Gastroesophageal sphincter (tissue), 4 donors: ENCODE measurements at places on chromosomes 4 and X. TPM values are rescaled to one million over a fixed set of nuclear protein-coding genes. Genes with fewer than 3 reads are reported as not detected.

GRCh38 chrX:10110984-10111363 is 45.8 kb upstream of the CLCN4 start:
- no peak for ATAC-seq

DNA sequence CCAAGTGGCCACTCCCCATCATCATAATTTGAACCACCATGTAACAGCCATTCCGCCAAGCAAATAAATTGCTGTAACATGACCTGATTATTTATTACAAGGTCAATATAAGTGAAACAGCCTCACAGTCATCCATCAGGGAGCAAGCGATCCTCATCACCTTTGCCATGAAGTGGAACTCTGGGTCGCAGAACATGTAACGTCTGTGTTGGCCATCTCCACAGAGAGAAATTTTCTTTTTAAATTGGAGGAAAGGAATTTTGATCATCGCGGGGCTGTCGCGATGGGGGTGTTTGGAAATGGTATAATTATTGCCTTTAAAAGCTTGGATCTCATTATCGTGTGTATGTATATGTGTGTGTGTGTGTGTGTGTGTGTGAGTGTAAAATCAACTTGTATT is 90.2 kb downstream of the SHOX start:
- no peak for ATAC-seq

DNA sequence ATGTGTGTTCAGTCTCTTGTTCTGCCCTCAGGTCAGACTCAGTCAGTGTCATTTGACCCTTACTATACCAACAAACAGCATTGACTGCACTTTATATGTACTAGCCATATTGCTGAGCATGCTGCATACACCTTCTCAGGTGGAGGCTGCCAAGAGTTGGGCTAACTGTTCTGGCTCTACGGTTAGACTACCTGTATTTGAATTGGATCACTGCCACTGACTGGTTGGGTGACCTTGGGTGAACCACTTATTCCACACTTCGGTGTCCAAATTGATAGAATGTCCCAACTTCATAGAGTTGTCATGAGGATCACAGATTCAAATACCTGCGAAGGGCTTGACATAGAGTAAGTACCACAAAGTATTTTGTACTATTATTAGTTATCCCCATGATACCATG is 91.2 kb upstream of the GPR50 start:
- no peak for ATAC-seq

- ATAC-seq = no peak
These were observed 19.6 kb downstream of the ATP2B3 start for GRCh38 chrX:153537080-153537479.

DNA sequence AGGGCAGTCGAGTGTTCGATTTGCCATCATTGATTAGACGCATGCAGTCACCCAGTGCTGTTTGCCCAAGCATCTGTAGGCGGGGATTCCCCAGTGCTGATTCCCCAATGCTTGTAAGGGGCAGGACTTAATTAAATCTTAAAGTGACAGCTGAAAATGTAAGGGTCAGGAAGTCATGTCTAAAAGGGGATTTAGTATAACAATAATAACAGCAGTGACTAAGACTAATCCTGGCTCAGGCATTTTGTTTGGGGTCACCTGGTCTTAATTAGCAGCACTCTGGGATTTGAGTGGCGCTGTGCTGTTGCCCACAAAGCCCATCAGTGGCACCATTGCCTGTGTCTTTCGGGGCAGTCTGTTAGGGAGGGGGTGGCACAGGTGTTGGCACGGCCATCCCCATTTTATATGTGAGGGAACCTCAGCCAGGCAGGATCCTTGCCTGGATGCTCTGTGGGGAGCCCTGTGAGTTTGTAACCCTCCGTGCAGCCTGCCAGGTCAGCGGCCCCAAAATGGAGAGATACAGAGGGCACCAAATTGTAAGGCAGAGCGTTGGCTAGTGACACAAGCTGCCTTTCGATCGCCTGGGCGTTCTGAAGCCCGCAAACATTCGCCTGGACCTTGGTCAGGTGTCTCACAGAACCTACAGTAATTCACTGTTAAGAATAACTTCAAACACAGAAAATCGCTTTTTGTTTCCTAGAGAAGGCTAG is 146.7 kb downstream of the TBL1X start:
- no peak for ATAC-seq

- no peak for ATAC-seq
These were observed 32.9 kb downstream of the STIM2 start for GRCh38 chr4:26893491-26893890.

GRCh38 chrX:125003746-125004446 is 315.8 kb upstream of the TEX13C start:
- ATAC-seq = no peak

GRCh38 chr4:52076731-52077130 is 25.6 kb downstream of the SPATA18 start:
- no peak for ATAC-seq

DNA sequence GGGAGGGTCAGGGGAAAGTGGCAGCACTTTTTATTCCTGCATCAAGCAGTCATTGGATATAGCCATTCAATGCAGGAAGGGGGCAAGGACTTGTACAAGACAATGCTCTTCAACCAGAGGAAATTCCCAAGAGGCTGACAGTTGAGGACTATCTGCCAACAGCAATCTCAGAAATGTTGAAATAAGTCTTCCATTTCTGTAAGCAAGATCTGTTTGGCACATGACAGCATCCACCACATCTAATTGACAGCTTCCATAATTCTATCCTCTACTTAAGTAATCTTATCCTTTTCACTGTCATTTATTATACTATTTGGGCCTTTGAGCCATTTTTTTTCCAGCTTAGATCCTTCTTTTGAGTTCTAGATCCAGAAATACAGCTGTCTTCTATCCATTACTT is 110.7 kb downstream of the CFAP299 start:
- no peak for ATAC-seq

DNA sequence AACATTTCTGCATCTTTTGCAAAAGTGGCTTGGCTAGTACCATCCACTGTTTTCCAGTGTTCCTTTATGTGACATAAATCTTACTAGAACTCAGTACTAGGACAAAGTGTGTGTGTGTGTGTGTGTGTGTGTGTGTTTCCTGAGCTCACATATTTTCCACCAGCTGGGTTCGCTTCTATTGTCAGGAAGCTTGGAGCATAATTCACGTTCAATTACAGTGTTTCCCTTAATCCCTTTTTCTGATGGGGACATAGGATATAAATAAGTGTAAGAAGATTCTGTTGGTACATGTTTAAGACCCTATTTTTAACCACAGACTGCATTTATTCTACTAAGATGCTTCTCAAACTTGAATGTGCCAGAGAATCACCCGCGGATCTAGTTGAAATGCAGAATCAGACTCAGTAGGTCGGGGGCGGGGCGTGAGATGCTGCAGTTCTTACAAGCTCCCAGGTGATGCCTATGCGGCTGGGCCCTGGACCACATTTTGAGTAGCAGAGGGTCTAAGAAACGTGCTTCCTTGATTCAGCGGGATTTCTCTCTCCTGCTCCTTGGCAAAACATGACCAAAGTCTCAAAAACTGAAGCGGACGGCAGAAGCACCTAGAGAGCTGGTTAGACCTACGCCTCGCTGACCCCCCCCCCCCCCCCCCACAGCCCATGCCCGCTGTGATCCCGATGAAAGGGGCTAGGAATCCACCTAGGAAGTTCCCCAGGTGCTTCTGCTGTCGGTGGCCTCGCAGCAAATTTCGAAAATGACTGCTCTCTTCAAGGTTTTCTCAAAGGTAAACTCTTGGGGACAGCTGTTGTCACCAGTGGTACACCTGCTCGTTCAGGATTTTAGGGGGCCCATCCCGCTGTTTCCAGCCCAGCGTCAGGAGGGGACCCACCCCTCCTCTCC is 797 bp downstream of the CD99L2 start:
- no peak for ATAC-seq

DNA sequence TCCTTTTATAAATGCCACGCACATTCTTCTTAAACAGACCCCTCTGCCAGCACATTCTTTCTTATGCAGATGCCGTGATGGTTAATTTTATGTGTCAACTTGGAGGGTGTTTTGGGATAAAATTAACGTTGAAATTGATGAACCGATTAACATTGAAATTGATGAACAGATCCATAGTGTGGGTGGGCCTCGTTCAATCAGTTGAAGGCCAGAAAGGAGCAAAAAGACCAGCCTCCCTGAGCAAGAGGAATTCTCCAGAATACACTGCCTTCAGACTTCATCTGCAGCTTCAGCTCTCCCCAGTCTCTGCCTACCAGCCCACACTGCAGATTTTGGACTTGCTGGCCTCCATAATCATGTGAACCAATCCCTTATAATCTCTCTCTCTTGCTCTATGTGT is 233.6 kb upstream of the BCOR start:
- no peak for ATAC-seq

- no peak for ATAC-seq
These were observed 57.3 kb downstream of the HPGD start for GRCh38 chr4:174464949-174465348.

DNA sequence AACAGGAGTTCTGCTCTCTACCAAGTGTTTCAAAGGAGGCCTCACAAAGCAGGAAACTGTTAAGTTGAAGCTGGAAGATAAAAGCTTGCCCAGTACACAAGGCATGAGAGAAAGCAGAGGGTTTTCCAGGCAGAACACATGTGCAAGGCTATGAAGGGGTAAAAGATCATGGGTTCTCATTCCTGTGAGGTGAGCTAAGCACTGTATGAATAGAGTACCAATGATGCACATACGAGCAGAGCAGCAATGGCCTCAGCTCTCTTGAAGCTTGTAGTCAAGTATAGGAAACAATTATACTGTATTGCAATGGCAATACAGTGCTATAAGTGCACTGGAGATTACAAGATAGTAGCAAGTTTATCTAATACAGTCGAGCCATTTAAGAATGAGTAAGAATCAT is 18.0 kb downstream of the TTC29 start:
- ATAC-seq = no peak

GRCh38 chrX:152588206-152588605 is 49.5 kb upstream of the GABRQ start:
- ATAC-seq = no peak

P2RY4 gene
- total RNA-seq = 0.50 TPM

GPC4 gene
- total RNA-seq = 70.2 TPM
